ENCODE measurements at places on chromosomes 7 and 10.

DNA sequence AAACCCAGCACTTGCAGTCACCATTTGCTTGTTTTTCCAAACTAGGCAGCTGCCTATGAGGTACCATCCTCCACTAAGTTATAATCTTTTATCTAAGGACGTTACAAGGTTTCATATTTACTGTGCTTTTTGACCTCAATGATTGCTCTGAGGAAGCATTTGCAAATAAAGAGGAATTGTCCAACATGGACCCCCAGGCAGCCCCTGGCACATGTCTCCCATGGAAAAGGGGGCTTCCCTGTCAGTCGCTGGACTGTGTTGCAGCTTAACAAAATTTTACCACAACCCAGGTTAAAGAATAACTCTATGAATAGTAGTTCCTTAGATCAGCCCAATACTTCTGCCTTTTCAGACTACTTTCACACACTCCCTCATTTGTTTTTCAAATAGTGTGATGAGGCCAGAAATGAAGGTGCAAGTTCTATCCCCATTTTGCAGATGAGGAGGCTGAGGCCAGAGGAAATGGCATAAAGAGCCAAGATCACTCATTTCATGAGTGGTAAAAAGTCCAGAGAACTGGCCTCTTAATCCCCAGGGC, 52.8 kb upstream of the ZPBP start:
- DNase-seq = no peak

- no peak for DNase-seq
Observed at GRCh38 chr10:12381536-12382156, 32.3 kb downstream of the CAMK1D start.

DNA sequence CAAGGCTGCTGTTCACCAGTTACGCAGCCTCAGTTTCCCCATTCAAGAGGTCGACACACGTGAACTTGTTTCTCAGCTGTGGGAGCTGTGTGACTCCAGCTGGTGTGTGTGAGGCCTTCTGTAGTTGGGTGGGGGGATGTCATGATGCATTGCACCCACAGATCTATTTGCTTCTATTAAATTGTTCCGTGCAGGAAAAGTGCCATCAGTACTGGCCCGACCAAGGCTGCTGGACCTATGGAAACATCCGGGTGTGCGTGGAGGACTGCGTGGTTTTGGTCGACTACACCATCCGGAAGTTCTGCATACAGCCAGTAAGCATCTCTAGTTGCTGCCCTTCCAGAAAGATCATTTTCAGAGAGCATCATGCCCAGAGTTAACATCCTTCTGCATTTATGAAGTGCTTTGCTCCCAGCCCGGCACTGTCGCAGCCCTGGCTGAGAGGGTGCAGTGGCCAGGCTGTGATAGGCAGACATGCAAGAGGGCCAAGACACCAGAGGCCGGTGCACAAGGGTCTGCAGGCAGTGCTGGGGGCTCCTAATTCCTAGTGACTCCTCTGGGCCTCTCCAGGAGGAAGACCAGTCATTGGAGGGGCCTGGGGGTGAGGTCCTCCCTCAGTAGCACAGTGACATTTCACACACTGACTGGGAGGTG, 60.2 kb downstream of the MKI67 start:
- no peak for DNase-seq

- no peak for DNase-seq
Observed at GRCh38 chr10:62538606-62539005, 164.4 kb downstream of the ZNF365 start.

DNA sequence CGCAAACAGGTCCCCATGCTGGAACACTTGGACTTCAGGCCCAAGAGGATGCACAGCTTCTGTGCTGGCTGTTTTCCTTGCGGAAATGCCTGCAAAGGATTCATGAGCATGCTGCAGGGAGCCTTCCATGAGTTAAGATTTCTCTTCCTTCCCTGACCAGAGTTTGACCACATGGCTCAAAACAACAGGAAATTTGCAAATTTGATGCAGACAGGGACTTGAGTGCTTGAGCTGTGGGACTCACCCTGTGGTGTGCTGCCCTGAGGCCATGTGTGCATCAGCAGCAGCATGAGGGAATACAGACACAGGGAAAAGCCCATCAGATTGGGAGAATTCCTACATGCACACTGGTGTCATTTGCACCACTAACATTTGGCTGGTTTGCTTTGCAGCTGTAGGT, 195.4 kb downstream of the CDC14C start:
- no peak for DNase-seq

DNA sequence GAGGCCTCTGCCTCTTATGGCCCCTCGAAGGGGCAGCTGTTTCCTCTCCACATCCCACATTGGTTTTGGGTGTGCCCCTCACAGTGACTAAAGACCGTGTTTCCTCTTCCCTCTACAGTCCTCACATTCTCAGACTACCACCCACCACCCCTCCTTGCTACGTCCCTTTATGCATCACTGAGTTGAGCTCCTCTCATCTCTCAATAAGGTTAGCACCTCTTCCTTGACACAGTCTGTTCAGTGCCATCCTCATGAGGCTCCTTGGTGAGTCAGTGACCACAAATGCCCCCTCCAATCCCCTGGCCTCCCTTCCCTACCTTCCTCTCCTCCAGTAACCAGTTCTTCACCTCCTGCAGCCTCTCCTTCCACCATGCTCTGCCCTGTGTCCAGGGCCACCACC, 239.1 kb upstream of the MYO3A start:
- no peak for DNase-seq

GRCh38 chr7:100040575-100040974, 9.0 kb upstream of the ZSCAN21 start:
- no peak for DNase-seq

DNA sequence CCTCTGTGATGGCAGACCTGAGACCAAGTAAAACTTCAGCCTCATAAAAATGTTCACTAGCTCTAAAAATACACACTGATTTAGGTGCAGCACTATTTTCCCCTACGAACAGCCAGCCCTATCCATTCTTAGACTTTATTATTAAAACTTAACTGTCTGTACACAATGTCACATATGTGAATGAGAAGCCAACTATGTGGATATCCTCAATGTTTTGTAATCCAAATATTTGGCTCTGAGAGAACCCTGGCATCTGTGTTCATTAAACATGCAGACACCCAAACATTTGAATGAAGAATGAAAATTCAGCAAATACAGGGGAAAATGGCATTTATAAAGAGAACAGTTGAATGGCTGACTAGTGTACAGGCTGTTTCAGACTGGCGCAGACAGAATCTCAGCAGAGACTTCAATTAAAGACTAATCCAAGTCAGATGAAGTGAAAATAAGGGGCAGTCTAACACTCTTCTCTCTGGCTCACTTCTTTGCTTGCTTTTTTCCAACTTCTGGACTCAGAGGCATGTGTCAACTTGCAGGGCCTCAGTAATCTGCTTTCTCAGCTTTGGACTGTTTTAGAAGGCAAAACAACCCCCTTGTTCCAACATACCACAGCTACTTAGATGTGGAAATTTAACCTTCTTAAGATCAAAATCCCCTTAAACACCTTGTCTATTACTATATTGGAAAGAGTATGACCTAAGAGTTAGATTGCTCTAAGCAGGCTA, 47.4 kb upstream of the FAM180A start:
- DNase-seq = no peak

DNA sequence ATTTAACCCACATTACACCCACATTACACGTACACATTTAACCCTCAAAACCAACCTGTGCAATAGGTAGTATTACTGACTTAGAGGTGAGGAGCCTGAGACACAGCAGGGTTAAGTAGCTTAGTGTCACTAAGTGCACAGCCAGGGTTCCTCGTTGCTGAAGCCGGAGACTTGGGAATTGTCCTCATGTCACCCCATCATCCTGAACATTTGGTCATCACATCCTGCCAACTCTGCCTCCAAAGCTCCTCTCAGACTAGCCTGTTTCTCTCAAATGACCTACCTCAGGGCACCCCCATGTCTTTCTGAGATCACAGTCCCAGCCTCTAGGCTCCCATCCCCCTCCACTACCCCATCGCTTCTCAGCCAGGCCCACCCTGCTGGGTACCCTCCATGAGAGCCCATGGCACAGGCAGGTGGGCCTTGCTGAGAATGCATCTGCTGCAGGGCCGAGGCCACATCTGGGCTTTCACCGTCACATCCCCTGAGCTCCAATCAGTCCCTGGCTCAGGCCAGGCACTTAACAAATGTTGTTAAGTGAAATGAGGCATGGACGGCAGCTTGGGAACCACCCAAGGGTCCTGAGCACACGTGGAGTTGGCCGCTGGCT, 21.1 kb upstream of the PCBD1 start:
- DNase-seq = no peak

GRCh38 chr7:108724251-108725100, 154.8 kb downstream of the DNAJB9 start:
- peak; percentile 55 for DNase-seq

GRCh38 chr10:2913474-2913873, 153.9 kb upstream of the PFKP start:
- no peak for DNase-seq

DNA sequence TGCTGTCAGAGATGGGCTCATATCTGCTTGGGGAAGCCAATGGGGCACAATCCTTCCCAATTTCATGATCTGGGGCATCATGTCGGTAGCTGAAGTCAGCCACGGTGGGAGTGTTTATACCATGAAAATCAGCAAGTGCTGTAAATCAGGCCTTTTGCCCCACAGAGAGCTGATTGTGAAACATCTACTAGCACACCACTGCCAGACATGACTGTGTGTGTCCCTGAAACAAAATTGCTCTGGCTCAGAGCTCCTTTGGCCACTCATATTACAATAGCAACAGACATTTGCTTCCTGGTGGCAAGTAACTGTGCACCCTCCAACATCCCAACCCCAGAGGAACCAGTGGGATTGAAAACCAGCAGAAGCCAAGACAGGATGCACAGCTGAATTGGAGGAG, 23.7 kb downstream of the GPR26 start:
- no peak for DNase-seq

DNA sequence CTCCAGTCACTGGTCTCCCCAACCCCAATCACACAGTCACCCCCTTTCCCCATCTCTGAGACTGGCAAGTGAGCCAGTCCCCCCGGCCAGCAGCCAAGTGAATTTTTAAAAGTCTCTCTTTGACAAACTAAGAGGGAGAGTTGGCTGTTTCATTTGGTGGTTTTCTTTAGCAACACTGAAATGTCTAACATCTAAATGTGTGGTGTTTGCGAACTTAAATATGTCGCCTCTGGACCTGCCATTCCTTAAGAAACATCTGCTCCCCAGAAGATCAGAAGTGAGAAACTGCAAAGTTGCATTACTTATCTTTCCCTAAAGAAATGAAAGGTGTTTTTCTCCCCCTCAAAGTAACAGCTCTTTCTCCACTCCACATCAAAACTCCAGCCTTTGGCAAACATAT, 34.7 kb upstream of the PLXNA4 start:
- DNase-seq = no peak
